Central memory CD4-positive, alpha-beta T cell (primary cell): ENCODE measurements at places on chromosomes 3 and 15.

GRCh38 chr3:119911748-119912147 lies 129.8 kb downstream of the NR1I2 start:
- no peak for DNase-seq

GRCh38 chr3:166372571-166373106 lies 535.4 kb upstream of the BCHE start:
- DNase-seq, result no peak

- DNase-seq, result no peak
Measured at GRCh38 chr3:133924041-133924440, 28.4 kb upstream of the RAB6B start.

GRCh38 chr3:114274929-114275328 lies 18.9 kb upstream of the TIGIT start:
- no peak for DNase-seq

DNA sequence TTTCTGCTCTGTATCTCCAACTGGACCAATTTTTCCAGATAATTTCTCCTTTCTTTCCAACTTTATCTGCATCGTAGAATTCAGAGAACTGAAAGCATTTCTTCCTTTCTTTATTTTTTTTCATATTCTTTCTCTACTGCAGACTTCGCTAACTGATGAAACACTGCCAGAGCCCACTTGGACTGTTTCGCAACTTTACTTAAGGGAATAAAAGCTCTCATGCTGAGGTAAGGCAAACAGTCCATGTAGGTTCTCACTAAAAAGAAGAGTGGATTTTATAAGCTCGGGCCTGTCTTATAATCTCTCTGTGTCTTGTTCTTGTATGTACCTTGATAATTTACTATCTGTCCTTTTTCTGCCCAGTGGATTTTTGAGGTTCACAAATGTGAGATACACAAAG lies 163.5 kb downstream of the CNTN4 start:
- no peak for DNase-seq

DNA sequence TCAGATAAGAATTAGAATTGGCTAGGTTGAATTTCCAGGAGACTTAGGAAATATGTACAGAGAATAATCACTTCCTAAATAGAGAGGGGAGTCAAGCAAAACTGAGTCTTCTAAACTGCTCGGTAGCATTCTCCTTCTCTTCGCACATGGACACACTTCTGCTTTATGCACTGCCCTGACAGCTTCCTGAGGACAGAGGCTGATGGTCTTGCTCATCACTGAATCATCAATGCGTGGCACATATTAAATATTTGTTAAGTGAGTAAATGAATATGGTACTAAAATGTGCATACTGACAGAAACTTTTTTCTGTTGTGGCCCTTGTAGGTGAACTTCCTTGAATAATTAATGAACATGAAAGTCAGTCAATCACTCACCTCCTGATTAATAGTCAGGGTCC lies 315.5 kb downstream of the FHIT start:
- DNase-seq, result no peak

- DNase-seq, result no peak
Measured at GRCh38 chr15:40290545-40290917, 7.7 kb upstream of the ANKRD63 start.

GRCh38 chr3:181017690-181018089 lies 28.2 kb upstream of the DNAJC19 start:
- no peak for DNase-seq

- DNase-seq, result peak; percentile 15
Measured at GRCh38 chr3:126474498-126475412, 936 bp downstream of the ZXDC start.

DNA sequence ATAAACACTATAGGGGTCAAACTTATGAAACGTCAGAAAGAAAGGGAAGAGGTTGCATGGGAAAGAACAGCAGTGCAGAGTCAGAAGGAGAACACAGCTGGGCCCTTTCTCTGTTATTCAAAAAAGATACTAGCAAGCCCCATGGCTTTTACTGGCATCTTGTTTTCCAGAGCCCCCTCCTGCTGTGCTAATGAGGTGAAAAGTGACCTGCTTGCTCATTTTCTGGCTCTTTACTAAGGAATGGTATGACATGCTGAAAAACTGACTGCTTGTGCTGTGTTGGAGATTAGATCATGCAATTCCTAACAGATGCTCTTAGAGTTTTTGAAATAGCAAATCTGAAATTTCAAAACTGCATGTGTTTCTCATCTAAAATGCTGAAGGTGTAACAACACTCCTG lies 541.6 kb upstream of the ALCAM start:
- DNase-seq, result no peak

GRCh38 chr3:49869525-49870126 lies at the start of gene CAMKV:
Gene CAMKV (minus strand): TSS chr3:49869906. CDS start chr3:49862388, 7,518 bp downstream.
- DNase-seq, result no peak

GRCh38 chr3:58237941-58238681 lies 519 bp downstream of the ABHD6 start:
- peak; percentile 8 for DNase-seq

GRCh38 chr3:155605571-155605970 lies 139.3 kb downstream of the PLCH1 start:
- no peak for DNase-seq

DNA sequence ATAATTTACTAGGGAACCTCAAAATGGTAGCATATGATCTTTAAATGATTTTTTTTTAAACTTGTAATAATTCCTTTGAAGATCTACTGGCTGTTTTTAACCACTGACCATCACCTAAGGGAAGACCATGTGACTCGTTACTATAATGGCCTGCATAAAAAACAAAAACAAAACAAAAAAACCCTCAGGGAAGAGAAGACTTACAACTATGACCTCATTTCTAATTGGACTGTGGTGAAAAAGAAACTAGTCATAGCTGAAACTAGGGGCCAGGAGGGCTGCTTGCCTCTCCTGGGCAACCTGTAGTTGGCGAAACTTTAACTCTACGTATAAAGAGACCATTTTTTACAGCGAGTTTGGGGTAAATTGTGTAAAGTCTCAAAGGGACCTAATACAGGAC lies 23.0 kb downstream of the PAQR9 start:
- DNase-seq, result no peak

DNA sequence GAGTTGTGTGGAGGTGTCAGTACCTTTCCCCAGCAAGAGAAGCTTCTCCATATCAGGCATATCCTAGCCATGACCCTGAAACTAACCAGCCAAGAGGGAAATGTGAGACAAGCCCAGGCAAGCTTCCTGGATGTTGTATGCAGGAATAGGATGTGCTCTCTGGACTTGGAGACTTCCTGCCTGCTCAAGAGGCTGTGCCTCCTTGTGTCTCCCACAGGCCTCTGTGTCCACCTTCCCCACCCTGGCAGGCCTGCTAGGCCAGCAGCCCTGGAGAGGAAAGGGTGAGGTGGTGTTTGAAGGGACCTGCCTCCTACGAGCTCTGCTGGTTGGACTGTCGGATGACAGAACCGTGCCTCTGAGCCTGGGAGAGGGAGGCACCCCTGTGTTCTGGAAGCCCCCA lies 2.1 kb upstream of the DYNLT2B start:
- no peak for DNase-seq

DNA sequence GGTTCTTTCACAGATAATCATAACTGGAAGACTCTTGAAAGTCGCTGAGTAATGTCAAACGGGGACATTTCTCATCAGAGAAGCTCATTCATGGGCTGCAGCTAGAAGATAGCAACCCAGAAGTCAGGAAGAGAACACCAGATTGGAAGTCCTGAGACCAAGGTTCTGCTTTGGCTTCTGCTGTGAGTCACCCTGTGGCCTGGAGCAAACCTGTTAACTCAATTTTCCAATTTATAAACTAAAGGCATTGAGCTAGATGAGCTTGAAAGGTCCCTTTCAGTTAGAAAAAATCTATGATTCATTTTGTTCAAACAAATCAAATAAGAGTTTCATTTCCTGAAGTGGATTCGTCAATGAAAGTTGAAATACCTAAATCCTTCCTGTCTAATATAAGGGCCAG lies 402.2 kb downstream of the EPHB1 start:
- no peak for DNase-seq

DNA sequence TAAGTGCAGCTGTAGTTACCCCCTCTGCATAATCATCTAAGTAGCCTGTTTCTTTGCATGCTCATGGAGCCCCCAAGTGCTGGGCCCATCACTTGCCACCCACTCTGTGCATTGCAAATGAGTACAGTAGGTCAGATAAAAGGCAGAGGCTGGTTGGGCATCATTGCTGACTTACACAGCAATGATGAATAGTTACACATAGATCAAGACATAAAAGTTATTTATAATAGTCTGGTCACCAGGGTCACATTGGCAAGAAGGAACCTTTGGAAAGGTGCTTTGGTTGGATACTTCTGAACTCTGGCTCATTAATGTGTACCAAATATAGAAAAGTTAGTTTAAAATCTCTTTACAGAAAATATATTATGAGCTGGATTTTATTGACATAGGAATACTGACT lies 111.6 kb downstream of the MITF start:
- no peak for DNase-seq

- no peak for DNase-seq
Measured at GRCh38 chr3:128348805-128349531, 117.7 kb downstream of the DNAJB8 start.

DNA sequence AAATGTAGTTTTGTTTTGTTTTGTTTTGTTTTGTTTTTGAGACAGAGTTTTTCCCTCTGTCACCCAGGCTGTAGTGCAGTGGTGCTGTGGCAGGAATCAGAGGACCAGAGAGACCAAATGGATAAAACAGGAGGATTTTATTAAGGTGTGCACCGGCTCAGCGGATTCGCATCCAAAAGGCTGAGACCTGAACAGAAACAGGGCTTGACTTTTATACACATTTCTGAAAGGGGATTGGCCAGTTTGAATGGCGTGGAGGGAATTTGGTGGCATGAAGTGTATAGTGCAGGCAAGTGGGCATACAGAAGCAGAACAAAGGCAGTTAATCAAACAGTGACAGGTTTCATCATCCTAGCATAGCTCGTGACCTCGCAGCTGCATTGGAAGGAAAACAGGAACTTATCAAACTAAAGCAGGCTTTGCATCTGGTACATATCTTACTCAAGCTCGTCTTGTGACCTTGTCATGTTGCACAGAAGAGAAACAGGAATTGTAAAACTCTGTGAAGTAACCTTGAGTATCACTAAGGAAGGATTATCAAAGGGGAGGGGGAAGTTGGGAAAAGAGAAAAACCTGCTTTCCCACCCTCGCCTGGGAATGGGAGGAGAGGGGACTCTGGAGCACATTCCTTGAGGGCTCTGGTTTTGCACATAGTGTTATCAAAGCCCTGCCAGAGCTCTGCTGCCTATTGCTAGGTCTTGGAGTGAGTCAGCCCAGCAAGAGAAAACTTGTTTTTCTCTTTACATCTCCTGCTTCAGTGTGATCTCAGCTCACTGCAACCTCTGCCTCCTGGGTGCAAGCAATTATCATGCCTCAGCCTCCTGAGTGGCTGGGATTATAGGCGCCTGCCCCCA lies 38.5 kb downstream of the C3orf62 start:
- no peak for DNase-seq

DNA sequence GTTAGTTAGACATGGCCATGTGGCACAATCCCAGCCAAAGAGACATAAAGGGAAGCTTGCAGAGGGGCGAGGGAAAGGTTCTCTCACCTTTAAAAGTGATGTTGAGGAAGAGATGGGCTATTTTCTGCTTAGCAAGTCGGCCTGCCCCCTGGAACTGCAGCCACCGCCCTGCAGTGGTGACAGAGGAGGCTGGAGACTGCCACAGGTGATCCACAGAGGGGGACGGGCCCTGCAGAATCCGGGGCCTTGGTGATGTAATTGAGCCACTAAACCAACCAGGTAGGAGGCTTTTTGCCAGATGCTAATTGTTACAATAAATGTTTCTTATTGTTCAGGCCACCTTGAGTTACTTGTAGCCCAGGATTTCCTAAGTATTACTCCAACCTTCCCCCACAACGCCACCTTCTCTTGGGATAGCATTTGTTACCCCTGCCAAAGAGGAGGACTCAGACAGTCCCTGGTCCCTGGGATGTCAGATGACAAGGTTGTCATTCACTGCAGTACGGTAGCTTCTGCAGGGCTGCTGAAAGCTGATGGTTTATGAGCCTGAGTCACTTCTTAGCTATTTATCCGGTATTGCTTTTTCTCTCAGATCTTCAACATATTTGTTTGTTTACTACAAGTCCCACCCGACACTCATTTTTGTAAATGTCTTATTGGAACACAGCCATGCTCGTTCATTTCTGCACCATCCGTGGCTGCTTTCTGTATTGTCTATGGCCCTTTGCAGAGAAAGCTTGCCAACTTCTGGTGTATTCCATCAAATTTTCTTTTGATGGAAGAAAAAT lies 63.3 kb upstream of the SEC61A1 start:
- no peak for DNase-seq
